ENCODE measurements at places on chromosomes 2 and 18.

- DNase-seq: no peak
These were observed 25.4 kb upstream of the FMNL2 start for GRCh38 chr2:152309352-152310214.

DNA sequence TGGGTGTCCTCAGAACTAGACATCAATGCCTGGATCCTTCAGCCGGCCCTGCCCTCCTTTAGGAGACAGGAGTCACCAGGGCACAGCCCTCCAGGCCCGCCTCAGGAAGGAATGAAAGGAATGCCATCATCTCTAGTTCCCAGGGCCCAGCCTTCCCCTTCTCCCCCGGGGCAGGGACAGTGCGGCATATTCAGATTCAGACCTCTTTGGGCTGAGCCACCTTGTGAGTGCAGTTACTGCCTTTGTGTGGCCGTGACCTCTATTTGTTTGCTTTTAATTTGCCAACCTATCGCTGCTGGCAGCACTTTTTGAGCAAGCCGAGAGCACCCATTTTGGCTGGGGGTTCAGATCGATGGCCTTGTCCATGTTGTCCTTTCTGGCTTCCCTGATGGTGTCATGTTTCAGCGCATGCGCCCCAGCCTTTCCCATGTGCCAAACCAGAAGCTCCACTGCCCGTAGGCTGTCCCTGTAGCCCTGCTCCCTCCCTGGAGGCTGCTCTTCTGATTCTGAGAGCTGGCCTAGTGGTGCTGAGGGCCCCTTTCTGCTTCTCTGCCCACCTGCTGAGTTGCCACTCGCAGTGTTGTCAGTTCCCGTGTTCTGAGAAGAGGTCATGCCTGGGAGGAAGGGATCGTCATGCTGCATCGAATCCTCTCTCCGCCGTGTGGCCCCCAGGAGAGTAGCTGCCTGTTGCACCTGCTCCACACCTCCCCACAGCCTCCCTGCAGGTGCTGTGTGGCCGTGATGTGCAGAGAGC lies 10.9 kb downstream of the ANKRD23 start:
- DNase-seq: no peak

DNA sequence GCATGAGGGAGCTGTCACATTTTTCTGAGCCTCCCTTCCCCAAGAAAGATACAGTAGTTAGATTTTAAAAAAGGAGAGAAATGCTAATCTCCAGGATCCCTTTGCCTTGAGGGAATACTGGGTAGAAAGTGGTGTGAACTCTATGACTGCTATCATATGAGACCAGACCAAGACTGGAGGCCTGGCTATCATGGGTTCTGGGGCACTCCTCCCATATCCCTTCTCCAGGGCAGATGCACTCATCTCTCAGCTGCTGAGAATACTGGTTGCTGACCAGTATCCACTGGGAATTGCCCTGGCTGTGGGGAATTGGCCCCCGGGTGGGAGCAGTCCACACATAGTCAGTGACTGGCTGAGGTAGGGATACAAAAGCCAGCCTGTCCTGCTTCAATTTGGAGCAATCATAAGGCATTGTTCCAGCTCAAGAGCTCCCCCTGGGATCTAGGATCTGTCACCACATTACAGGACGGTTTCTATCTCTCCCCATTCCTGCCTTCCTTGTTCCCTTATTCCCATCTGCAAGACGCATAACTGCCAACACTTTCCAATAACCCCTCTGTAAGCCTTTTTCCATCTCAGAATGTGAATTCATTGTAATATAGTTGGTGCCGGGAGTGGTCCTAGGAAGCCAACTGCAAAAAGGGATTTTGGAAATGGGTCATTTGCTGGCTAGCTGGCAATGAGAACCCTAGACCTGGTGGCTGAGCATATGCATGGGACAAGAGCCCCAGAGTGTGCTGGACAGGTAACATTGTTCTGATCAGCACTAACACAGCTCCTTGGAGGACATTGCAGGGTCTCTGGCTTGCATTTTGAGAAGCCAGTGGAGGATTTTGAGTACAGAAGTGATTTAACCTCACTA lies 35.4 kb upstream of the REEP1 start:
- DNase-seq: no peak

DNA sequence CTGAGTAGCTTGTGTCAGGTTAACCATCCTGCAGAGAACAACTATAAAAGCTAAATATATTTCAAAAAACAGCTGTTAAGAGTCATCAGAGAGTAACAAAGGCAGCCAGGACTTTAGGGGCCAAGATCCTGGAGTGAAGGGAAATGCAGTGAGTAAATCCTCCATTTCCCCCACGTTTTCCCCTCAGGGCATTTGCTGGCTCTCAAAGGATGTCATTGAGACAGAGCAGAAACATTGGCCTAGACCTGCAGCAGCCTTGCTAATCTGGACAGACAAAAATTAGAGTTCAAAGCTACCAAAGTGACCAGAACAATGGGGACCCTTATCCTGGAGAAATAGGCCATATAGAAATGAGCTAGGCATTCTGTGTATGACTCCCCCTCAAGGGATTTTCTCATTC lies 21.1 kb upstream of the KLHL29 start:
- no peak for DNase-seq

- DNase-seq: no peak
These were observed 315.5 kb upstream of the MYT1L start for GRCh38 chr2:2646433-2647051.

- DNase-seq: no peak
These were observed 522.0 kb upstream of the FAM98A start for GRCh38 chr2:34121076-34121475.

GRCh38 chr18:23313379-23313778 lies 139.7 kb upstream of the RIOK3 start:
- DNase-seq: no peak

DNA sequence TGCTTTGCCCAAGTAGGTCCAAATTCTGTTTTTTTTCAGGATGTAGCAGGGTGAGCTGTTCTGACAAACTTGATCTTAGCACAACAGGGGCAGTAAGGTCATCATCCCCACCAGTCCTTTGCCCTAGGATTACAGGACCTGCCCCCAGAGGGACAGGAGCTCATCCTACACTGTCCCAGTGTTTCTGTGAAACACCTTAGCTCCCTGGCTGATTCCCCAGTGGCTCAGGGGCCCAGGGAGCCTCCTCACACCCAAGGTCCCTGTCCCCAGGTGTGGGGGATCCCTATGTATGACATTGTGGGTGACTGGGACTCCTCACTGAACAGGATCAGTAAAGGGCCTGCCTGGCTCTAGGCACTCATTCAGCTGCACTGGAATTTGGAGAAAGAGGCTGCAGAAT lies 191.2 kb downstream of the ANKRD30B start:
- no peak for DNase-seq

- DNase-seq: no peak
These were observed 68.7 kb downstream of the TMEM247 start for GRCh38 chr2:46548103-46548486.

GRCh38 chr2:222108497-222108896 lies 190.3 kb downstream of the PAX3 start:
- no peak for DNase-seq

- DNase-seq: no peak
These were observed 494.8 kb upstream of the KLHL29 start for GRCh38 chr2:22890132-22890531.

DNA sequence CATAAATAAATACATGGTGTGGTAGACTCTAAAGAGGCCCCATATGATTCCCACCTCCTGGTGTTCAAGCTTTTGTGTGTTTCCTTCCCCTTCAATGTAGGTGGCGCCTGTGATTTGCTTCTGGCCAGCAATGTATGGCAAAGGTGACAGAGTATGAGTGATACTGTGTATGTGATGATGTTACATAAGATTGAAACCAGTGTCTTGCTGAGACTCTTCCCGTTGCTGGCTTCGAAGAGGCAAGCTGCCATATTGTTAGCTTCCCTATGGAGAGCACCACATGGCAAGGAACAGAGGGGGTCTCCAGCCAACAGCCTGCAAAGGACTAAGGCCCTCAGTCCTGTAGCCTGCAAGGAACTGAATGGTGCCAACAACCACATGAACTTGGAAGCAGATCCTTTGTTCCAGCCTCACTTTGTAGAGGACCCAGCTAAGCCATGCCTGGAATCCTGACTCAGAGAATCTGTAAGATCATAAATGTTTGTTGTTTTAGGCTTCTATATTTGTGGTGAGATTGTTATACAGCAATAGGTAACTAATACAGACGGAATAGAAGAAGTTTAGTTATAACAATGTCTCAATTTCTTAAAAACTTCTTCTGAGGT lies 1.7 kb upstream of the SMAD4 start:
- DNase-seq: no peak

DNA sequence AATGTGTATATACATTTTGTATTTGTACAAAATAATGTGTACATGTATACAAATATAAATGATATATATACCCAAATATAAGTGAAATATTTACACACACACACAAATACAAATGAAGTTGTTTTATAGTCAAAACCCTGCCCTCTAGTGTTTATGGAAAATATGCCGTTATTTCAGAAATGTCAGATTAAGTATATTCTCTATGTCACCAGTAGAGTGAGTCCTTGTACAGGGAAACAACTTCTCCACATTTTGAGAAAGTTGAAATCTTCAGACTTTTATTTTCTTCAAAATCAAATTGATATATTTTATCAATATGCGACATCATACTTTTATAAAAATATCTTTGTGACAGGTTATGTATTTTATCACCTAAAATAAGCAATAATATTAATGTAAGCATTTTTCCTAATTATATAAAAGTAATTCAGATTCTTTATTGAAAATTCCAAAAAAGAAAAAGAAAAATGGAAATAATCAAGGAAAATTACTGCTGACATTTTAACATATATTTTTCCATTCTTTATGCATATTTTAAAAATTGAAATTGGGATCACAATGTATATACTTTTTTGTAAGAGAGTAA lies 22.4 kb downstream of the ARL6IP6 start:
- no peak for DNase-seq

GRCh38 chr2:116340690-116341089 lies 1473.8 kb upstream of the DDX18 start:
- DNase-seq: no peak

GRCh38 chr18:52394602-52395001 lies 54.6 kb downstream of the DCC start:
- no peak for DNase-seq

GRCh38 chr2:149575752-149576151 lies 11.8 kb downstream of the MMADHC start:
- DNase-seq: no peak

- no peak for DNase-seq
These were observed 8.4 kb downstream of the PTMA start for GRCh38 chr2:231716666-231717280.

GRCh38 chr18:8139891-8140406 lies 469.3 kb upstream of the RAB12 start:
- no peak for DNase-seq

DNA sequence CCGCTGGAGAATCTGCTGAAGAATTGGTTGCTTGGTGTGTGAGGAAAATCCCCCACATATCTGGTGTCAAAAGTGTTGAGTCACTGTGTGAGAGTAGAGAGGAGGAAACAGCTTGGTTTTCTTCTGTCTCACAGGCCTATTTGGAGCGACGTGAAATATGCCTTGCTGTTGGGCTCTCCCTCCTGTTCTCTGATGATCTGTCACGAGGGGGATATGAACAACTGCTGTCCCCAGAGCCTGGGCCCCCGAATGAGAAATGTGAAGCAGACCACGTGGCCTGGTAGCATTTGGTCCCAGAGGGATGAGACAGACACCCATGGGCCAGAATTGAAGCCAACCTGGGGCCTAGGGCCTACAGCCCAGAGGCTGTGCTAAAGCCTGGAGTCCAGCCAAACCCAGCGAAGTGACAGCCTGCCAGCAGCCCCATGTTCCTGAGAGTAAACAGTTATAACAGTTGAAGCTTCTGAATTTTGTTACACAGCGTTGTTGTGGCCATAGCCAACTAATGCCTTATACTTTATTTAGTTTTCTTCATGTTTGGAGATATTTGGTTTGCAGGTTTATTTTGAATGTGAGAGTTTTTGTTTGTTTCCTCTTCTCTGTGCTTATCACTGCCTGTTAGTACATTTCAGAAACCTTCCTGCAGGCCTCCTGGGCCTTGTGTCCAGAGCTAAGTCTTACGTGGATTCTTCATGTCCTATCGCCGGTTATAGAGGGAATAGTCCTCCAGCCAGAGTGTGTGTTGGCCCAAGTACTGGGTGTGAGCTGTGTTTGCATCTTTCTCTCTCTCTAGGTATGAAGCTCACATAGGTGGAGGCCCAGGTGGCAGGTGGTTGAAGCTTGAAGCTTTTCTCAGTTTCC lies 18.7 kb upstream of the COLEC12 start:
- DNase-seq: no peak

DNA sequence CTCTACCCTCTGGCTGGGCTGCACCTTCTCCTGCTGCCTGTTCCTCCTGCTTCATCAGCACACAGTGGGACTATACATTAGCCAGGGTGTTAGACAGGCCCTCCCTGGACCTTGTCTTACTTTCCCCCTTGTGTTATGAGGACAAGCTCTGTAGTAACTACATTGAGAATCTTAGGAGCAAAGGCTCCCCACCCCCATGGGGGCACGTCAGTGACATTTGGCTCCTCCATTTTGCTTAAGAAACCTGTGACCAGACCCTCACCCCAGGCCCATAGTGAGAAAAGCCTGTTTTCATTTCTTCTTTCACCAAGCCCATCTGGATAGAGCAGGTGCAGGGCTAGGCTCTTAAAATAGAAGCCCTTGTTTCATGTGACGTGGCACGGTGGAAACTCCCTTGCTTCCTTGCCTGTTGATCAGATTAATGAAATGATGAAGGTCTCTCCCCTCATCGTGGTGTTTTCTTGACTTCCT lies 146.7 kb downstream of the RPIA start:
- DNase-seq: no peak

DNA sequence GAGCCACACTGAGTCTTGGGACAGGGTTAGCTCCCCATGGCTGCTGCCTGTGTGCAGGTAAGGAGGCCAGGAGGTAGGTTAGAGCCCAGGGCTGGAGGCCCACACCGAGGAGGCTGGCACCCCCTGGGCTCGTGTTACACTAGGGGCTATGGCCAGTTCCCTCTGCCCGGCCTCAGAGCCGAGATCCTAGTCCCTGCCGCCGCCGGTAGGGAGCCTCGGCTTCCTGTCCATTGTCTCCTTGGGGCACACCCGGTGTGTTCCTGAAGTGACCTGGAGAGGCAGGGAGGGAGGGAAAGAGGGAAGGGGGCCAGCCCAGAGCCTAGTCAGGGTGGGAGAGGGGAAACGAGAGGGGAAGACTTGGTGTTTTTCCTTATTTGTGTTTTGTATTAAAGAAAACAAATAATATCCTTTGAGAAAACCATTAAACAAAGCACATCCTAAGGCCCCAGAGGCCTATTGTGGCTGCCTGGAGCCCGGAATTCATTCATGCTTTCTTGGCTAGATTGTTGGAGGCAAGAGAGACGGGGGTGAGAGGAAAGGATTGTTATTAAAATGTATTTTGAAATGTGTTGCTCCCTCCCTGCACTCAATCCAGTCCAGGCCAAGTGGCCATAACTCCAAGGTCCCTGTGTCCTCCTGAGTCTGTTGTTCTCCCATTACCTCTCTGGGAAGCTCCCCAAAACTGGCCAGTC lies 170.7 kb downstream of the CTIF start:
- DNase-seq: no peak

All from stimulated activated CD8-positive, alpha-beta memory T cell treated with anti-CD3 and anti-CD28 coated beads, Interleukin-4, amount 100 ng/mL, for 4 hours (primary cell).